Effector CD8-positive, alpha-beta T cell (primary cell): ENCODE measurements at places on chromosomes 5 and 9.

DNA sequence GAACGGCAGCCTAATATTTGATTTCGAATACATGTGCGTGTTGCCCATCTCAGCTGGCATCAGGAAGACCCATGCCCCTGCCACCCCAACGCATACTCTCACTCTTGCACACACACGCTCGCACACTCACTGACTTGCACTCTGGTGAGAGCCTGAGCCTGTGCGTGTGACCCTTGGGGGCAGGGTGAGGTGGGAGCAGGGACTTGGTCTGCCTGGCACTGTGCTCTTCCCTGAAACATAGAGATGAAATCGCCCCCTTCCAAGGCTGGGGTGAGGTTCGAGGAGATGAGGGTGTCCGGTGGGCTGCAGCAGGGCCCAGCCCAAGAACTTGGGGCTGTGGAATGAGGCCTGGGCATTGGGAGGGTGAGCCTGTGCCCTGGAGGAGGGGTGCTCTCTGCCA is 1.2 kb downstream of the LCN9 start:
- DNase-seq, result no peak

GRCh38 chr5:60685028-60685427 is 14.9 kb downstream of the DEPDC1B start:
- DNase-seq, result no peak

DNA sequence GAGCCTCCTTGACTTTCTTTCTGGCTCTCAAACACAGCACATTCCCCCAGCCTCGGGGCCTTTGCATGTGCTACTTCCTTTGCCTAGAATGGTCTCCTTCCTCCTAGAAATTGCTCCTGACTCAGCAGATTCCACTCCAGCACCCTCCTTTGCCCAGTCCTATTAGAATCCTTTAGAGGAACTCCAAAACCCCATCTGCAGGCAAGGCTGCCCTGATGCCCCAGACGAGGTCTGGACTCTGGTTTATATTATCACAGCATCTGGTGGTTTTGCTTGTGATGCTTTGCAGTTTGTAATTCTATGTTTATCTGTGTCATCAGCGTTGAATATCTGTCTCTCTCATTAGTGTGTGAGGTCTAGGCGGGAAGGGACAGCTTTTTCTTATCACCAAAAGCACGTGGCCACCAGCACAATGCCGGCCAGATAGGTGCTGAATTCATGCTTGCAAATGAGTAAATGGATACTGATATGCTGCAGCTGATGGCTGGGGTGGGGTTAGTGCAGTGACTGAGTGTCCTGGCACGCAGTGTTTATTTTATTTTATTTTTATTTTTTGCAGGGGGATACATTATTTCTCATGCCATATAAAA is 30.0 kb upstream of the ANKH start:
- no peak for DNase-seq

GRCh38 chr5:64814073-64814472 is 45.3 kb downstream of the CWC27 start:
- no peak for DNase-seq

- no peak for DNase-seq
Measured at GRCh38 chr5:170221327-170221741, 11.5 kb upstream of the C5orf58 start.

DNA sequence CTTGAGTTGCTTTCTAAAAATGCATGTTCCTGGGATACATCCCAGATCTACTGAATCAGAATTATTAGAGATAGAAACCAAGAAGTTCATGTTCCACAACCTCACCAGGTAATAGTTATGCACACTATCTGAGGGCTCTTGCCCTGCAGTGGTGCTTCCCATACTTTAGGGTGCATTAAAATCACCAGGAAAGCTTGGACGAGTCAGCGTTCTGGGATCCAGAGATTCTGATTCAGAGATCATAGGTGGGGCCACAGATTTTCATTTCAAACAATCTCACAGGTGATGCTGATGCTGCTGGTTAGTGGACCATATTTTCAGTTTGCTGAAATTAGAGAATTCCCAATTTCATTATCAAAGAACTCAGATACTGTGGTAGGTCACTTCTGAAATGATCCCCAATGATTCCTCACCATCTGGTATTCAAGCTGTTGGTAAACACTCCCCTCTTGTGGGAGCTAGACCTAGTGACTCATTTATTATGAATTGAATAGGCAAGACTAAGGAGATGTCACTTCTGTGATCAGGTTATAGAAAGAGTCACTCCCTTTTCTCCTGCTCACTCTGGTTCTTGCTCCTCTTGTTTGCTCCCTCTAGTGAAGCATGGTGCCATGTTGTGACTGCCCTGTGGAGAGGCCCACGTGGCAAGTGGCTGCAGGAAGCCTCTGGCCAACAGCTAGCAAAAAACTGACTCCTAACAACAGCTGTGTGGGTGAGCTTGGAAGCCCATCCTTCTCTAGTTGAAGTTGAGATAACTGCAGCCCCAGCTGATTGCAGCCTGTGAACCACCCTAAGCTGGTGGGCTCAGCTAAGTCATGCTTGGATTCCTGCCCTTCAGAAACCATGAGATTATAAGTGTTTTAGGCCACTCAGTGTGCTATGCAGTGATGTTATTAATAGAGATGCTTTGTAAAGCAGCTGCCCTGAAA is 59.8 kb downstream of the SH3TC2 start:
- DNase-seq, result no peak

GRCh38 chr9:25918761-25919160 is 240.5 kb upstream of the TUSC1 start:
- no peak for DNase-seq

DNA sequence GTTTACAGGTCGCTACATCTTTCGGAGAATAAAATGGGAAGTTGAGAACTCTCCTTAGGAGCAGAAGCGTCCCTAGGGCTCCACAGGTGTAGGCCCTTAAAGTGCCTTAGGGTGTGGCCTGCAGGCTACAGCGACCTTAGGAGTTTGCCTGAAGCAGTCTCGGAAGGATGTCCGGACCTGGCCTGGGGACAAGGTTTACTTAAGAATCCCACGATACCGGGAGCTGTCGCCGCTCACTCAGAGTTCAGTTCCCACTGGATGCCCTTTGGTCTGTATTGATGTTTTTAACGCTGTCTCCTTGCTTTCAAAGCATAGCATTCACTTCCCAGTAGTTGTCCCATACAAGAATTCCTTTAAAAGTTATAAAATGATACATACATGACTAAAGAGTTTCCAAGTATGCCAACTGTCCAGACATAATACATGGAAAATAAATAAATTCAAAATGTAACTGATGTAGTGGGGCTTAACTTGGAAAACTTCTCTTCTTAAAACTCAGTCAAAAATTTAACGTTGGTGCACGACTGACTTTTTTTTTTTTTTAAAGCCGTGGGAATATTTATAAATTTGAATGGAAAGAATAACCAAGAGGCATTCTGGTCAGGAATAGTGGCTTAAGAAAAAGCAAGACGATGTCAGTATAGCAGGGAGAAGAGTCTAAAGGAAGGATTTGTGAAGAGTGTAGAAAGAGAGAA is 848 bp downstream of the RAD50 start:
- no peak for DNase-seq

DNA sequence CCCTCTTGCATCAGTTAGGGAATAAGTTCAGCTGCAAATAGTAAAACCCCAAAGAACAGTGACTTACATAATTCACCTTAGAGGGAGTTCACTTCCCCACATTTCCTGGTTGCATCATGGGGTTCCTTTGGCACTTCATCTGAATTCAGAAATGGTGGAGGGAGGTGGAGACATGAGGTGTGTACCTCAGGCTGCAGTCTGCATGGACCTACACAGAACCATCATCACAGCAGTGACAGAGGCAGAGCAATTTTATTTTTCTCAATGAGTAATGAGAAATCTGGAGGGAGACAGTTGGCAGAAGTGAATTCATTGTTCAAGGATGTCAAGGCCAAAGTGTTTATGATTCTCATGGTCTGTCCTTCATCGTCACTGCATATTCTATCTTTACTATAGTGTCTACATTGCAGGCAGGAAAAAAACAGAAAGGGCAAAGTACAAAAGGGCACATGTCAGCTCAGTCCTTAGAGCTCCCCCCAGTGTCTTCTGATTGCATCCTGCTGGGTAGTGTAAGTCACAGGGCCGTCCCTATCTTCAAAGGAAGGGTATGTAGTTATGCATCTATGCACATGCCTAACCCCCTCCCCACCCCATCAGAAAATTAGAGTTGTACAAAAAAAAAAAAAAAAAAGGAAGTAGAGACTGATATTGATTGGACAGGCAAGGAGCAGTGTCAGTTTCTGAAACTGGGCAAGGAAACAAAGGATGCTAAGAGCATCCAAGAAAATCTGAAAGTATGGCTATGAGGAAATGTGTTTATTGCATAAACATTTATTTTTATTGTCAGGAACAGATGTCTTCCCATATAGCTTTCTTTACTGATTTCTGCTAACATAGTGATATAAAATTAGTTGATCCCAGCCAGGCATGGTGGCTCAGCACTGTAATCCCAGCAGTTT is 132.7 kb upstream of the APC start:
- DNase-seq, result no peak

DNA sequence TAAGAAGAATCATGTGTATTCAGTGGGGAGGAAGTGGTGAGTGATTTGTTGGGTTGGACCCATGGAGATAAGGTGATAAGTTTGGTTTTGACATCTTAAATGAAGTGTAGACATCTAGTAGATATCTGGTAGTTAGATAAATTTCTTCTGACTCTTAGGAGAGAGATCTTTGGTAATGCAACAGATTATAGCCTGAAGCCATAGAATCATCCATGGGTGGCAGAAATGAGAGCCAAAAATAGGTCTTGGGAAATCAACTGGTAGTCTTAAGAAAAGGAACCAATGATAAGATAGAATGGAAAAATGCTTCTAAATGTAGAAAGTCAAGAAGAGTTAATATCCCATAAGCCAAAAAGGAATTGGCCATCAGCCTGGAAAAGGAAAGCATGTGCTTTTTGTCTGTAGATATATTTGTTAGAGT is 532.7 kb upstream of the GRAMD2B start:
- no peak for DNase-seq

DNA sequence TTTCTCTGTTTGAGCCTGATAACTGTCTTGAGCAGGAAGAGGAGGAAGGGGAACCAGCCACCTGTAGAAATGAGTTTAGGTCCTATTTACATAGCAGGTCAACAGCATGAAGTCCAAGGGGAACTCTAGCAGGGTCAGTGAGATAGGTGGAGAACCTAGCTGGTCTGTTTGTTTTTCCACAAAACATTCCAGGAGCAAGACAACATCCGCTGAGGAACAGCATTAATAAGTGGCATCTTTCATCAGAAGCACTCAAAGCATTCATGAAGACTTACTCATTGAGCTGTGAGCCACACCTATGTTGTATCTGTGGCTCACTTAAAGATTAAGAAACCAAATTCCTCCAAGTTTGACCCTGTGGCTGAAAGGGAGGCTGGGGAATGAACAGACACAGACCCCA is 115.9 kb downstream of the ACTBL2 start:
- no peak for DNase-seq

DNA sequence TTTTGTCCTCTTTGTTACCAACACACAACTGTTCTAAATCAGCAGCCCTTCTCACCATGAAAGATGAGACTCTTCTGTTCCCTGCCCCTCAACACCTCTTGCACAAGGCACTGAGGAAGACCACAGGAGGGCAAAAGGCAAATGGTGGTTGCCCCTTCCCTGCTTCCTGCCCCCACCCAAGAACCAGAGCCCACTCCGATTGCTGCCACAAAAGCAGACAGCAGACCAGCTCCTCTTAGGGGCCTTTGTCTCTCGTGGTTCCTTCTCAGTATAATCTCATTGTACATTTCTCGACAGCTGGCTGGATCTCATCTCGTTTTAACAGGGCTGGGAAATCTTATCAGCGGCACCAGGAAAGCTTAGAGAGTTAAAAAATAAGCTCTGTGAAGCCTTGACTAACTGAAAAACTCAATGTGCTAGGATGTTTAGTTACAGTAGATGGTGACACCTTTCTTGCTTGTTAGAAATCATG is 1.1 kb downstream of the MVB12B start:
- DNase-seq, result no peak

GRCh38 chr9:25078202-25078601 is 532.5 kb upstream of the IZUMO3 start:
- no peak for DNase-seq

- no peak for DNase-seq
Measured at GRCh38 chr9:113631137-113631765, 167.7 kb downstream of the RGS3 start.

DNA sequence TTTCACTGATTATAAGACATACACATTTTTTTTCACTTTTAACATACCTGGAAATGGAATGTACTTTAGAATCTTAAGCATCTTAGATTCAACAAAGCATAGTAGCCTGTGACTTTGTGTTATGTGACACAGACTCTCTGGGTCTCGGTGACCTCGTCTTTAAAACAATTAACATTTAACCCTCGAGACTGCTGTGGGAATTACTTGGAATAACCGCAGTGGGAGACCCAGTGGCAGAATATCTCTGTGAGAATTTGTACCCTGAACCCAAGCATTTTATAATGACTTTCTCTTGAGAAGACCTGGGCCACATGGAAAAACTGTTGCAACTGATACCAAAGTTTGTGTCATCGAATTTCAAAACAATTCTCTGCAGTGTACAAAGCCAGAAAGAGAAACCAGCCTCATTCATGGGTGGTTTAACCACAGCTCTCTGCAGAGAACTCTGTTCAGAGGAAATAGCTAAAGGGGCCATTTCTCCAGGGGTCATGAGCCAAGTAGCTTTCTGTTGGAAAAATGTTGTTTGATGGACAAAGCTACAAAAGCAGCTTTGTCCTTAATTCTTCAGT is 10.0 kb upstream of the RETREG1 start:
- DNase-seq, result no peak

GRCh38 chr9:17532461-17532860 is 46.4 kb upstream of the SH3GL2 start:
- no peak for DNase-seq

DNA sequence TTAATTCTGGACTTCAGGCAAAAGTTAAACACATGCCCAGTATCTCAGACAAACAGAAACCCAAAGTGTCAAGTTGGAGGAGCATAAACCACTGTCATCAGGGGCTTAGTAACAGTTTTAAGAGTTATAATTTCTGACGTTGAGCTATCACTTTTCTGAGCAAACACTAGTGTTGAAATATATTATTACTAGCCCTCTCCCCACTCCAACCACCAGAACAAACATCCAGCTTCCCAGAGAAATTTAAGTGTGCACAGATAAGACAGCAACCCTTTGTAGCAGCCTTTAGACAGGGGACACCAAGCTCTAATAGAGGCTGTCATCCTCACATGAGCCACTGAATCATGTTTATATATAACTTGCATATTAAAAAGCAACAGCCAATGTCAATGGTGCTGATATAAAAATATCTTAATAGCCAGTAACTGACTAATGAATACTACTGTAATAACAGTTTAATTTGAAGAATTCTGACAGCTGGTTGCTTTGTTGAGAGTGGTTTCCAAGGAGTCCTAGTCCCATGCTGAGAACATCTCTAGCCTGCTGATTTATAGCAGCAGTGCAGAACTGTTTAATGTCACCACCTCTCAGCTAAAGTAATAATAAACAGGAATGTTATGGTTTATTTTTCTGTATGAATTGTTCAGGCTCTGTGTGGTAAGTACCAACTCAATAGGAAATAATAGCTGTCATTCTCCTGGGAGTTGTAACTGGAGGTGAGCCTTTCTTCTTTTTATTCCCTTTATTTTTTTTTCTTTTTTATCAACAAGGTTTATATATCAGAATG is 528.7 kb upstream of the ZNF608 start:
- no peak for DNase-seq
